CD4-positive, alpha-beta T cell treated with Interferon alpha-2 for 1 hour (primary cell): ENCODE measurements at places on chromosomes 7 and 10.

DNA sequence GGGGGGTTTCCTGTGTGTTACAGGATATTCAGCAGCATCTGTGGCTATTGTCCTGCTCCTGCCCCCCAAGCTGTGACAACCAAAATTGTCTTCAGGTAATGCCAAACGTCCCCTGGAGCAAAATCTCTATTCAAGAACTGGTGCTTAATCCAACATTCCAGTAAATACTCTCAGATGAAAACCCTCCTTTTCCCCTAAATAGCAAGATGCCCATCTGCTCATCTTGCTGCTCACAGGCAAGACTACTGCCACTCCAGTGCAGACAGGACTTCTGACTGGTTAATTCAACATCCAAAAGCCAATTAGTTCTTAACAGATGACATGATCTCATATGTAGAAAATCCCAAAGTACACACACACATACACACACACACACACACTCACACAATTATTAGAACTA is 20.5 kb upstream of the JAZF1 start:
- no peak for DNase-seq

GRCh38 chr10:110842326-110842904 is 29.3 kb upstream of the PDCD4 start:
- DNase-seq = no peak

DNA sequence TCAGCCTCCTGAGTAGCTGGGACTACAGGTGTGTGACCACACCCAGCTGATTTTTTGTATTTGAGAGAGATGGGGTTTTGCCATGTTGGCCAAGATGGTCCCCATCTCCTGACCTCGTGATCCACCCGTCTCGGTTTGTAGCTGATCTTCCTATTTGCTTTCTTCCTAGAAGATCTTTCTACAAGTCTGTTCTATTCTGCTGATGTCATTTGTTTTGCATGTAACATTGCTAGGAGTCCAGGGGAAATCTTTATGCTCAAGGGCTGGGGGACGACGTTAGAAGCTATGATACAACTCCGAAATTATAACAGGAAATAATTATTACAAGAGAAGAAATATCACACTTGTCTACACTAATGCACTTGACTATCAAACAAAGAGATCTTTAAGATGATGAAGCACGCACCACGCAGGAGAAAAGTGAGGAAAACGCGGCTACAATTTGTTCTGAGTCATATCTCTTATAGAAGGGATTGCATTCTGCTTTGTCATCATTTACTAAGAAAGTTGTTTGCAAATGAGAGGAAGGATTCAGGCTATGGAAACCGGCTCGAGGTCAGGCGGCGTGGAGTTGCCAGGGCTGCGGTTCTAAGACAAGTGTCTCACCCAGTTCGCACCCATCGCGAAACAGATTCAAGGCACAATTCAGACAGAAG is 103.0 kb upstream of the CARD11 start:
- no peak for DNase-seq

DNA sequence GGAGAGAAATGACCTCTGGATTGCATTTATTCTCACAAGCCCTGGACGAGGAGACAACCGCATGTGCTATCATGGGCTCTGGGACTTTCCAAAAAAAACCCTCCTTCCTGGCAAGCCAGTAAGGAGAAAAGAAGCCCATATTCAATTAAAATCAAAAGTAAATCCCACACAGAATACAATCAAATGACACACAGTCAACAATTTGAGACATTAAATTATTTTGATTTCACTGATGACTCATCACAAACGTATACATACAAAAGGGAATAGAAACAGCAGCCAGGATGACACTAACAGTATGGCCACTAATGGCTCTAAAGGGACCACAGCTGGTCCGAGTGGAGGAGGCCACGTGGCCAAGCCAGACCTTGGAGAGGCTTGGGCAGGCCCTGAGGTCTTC is 24.9 kb downstream of the LRRC20 start:
- no peak for DNase-seq

- no peak for DNase-seq
Measured at GRCh38 chr7:28714459-28715120, 243.5 kb downstream of the TRIL start.

DNA sequence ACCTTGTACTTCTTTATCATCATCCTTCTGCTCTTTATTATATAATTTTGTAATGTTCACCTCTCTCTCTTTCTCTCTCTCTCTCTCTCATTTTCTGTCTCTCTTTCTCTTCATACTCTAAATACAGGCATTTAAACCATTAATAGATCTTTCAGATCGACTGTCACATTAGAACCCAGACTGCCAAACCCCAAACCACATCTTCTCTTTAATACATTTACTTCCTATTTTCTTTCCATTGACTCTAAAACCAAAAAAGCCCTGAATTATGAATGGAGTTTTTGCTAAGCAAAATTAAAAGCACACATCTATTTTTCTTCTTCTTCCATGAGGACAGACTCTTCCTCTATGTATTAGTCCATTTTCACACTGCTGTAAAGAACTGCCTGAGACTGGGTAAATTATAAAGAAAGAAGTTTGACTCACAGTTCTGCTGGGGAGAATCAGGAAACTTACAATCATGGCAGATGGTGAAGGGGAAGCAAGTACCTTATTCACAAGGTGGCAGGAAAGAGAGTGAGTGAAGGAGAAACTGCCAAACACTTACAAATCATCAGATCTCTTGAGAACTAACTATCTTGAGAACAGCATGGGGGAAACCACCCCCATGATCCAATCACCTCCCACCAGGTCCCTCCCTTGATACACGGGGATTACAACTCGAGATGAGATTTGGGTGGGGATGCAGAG is 272.7 kb upstream of the MGMT start:
- no peak for DNase-seq

- no peak for DNase-seq
Measured at GRCh38 chr7:132475669-132476116, 100.6 kb downstream of the PLXNA4 start.

DNA sequence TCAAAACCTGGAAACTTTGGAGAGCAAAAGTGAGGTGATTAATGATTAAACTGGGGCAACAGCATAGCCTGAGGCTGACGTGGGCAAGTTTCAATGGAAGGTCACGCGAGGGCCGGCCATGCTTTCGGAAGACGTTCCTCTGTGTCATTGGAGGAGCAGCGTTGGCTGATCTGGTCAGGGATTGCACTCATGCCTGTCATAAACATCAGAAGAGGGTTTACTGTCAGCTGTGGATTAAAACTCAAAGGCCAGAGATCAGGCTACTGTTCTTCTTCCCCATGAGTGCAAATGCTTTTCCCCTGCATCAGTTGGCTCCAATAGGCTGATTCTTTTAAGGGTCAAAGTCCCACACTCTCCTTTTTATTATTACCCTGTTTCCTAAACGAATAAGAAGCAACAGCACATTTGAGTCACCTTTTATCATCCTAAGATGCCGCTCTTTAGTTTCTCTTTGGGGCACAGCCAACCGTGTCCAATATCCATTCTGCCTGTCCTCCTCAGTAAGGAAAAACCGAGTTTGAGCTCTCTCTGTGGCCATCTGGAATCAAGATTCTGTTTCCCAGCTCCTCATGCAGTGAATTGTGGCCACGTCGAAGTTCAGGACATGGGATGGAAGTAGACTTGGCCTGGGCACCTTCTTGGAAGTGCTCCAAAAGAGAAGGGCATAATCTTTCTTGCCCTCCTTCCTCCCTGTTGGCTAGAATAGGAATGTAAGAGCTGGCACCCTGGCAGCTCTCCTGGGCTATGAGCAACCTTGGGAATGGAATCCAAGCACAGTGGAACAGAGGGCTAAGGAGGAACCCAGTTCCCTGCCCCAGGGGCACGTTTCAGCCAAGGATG is 62.5 kb upstream of the INSIG1 start:
- DNase-seq = no peak

GRCh38 chr7:108001764-108002725 is 916 bp downstream of the LAMB1 start:
- no peak for DNase-seq

DNA sequence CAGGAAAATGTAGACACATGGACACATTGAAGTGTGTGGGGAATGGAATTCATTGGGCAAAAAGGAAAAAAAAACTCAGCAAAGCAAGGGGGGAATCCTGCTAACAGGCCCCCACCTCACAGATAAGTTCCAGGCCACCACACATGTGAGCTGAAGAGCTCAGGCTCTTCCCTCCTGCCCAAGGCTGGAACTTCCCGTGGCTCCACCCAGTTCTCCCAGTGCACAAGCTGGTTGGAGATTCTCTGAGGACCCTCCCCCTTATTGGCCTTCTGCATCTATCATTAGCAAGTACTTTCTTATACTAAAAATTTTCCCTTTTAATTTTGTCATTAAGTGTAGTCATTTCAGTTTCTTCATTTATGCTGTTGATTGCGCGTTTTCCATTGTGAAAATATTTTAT is 190.8 kb downstream of the CCSER2 start:
- DNase-seq = no peak

DNA sequence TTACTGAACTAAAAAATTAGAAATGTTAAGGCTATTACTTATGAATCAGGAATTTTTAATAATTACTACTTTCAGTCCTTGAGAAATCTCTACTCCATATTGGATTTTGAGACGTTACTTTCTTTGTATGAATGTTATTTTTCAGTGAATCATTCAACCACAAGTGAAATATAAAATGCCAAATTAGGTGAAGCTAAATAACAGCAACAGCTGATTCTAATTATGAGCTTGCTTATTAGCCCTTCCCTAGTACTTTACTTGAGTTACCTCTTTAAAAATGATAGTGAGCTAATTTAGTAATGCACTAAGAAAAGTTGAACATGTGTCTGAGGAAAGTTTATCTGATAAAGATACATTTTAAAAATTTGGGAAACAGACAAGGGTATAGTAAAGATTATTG is 51.4 kb downstream of the PCGF5 start:
- DNase-seq = no peak

GRCh38 chr7:104161244-104161643 is 46.6 kb downstream of the ORC5 start:
- DNase-seq = no peak

- no peak for DNase-seq
Measured at GRCh38 chr7:78588393-78588792, 789.8 kb downstream of the PHTF2 start.

DNA sequence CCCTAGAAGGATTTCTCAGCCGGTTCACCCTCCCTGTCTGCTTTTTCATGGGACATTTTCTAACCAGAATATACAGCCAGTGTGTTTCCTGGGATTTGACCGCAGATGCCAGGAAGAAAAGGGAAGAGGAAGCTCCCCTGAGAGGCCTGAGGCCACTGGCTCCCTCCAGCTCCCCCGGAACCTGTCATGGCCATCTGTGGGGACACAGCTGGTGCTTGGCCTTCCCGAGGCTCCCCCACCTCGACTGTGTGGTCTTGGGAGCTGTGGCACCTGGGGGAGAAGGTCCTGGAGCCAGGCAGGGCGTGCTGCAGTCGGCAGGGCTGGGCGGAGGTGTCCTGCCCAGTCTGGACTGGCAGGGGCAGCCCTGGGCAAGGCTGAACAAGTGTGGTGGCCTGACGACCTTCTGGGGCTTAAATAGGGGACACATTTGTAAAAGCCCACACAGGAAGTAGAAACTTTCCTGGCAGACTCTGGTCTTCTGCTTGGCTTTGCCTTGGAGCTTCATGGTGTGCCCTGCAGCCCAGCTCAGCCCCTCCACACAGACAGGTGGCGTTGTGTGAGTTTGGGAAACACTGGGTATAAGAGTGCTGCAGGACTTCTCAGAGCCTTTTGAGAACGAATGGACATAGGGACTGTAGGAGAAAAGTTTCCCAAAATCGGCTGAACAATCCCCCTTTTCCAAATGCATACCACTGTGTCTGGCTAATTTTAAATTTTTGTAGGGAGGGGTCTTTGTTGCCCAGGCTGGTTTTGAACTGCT is 6.8 kb downstream of the BRI3 start:
- no peak for DNase-seq

GRCh38 chr10:100877461-100877850 is 35.3 kb upstream of the SLF2 start:
- DNase-seq = no peak

DNA sequence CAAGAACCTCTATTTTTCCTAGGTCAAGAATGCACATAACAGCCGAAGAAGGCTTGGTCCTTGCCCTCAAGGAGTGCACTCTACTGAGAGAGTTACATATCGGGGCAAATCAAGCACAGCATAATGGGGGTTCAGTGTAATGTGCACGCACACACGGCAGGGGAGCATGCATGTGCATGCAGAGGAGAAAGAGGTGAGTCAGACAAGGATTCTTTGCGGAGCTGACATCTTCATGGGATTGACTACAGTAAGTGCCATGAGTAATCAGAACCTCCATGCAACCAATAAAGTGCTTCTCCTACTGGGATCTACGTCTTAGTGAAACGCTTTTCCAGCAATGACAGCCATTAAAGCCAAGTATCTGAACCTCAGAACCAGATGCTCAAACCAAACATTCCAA is 123.6 kb downstream of the RNF216 start:
- no peak for DNase-seq

GRCh38 chr10:128211064-128211504 is 84.9 kb upstream of the MKI67 start:
- no peak for DNase-seq

DNA sequence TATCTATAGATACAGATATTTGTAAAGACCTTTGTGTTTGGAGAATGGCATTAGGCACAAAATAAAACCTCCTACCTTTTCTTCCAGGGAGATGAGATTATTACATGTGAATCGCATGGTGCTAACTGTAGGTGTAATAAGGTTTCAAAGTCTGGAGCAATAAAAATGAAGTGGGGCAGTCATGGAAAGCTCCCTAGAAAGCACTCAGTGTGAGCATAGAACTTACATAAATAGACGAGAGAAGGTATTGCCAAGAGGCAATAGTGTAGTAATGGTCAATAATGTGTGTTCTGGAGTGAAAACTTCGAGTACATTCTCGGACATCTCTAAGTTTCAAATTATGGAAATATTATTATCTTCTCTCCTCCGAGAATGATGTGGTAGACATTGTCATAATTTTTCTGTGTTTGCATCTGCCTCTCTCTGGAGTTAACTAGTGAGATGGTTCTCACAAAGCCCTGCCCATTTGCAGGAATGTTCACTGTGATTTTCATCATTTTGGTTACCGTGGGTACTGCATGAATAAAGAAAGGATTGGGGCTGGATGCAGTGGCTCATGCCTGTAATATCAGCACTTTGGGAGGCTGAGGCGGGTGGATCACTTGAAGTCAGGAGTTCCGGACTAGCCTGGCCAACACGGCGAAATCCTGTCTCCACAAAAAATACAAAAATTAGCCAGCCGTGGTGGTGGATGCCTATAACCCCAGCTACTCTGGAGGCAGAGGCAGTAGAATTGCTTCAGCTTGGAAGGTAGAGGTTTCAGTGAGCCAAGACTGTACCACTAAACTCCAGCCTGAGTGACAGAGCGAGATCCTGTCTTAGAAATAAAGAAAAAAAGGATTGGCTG is 10.6 kb downstream of the VIM start:
- DNase-seq = peak; percentile 48

- no peak for DNase-seq
Measured at GRCh38 chr7:128197589-128197988, 43.5 kb upstream of the LEP start.
